ENCODE measurements at places on chromosomes 1 and 21.
A peak's percentile ranks its signal among the peaks of the same experiment; 100 is the strongest.

GRCh38 chr1:107228704-107229371 lies 88.0 kb downstream of the NTNG1 start:
- no peak for DNase-seq

DNA sequence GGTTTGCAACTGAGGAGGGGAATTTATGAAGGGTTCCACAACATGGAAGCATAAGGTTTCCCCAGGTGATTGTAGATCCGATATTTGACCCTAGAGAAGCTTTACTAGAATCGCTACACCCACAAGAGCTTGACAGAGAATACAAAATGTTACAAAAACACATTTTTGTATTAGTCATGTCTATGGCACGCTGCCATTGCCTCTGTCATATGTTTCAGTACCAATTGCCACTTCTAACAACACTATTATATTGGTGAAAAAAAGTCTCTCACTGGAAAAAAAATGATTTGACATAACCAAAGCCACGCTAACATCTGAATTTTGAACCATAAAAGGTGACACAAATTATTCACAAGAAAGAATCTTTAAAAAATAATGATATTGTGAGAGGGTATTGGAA lies 214.5 kb downstream of the KCNT2 start:
- no peak for DNase-seq

GRCh38 chr1:9048551-9048950 lies 20.9 kb downstream of the SLC2A5 start:
- DNase-seq, result no peak

DNA sequence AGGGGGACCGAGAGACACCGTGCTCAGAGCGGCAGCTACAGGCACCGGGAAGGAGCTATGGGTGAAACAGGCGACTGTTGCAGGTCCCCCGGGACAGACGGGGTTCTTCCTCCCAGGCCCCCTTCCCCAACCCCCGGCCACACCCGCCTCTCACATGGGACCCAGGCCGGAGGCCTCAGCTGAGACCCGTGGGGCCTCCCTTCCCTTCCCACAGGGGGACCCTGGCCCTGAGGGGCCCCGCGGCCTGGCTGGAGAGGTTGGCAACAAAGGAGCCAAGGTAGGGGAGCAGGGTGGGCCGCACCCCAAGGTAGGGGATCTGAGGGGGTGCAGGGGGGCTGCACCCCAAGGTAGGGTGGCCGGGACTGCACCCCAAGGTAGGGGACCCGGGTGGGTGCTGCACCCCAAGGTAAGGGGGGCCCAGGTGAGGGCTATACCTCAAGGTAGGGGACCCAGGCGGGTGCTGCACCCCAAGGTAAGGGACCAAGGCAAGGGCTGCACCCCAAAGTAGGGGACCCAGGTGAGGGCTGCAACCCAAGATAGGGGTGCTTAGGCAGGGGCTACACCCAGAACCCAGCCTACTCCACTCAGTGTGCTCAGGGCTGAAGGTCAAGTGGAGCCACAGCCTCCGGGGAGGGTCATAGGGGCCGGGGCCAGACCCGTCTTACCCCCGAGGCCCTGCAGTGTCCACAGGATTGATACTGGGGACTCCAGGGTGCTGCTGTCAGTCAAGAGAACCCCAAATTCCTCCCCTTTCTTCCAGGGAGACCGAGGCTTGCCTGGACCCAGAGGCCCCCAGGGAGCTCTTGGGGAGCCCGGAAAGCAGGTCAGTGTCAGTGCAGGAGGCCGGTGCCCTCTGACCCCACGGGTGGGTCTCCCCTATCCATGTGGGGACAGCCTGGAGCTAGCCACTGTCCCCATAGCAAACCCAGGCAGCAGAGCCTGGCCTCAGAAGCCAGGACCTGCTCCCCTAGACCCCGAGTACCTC lies 22.7 kb downstream of the COL6A2 start:
- DNase-seq, result no peak

GRCh38 chr1:53561503-53562105 lies 102.4 kb downstream of the DMRTB1 start:
- DNase-seq, result no peak

DNA sequence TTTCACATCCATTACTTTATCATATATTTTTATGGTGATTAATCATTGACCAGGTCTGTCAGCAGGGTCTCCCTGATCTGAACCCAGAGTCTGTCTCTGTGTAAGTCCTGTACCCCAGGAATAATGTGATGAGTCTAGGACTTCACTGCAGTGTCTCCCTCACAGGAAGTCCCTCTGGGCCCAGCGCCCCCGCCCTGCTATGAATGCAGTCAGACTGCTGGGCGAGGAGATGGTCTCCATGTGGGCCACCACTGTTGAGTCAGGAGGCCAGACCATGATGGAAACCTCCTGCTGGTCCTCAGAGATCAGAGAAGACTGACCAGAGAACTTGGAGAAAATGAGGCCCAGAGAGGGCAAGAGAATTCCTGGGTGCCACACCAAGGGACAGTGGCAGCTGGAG lies 9.5 kb downstream of the TMEM222 start:
- DNase-seq, result no peak

GRCh38 chr1:145995148-145995881 lies 1.1 kb downstream of the TXNIP start:
- no peak for DNase-seq

GRCh38 chr1:101409102-101409501 lies 172.3 kb downstream of the S1PR1 start:
- DNase-seq, result no peak

DNA sequence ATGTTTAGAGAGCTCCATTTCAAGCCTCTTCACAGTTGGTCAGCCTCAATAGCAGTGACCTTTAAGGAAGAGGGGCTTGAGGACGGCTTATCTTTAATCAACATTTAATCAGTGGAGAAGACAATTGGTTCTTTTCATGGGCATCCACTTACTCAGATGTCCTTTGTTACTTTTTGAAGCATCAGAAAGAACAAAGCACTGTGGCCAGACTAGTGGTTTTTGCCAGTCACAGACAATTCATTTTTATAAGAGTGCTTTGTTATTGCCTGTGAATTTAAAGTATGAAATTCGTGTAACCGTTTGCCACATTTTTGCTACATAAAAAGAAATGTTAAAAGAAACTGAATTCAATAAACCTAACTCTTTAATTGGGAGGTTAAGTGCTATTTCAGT lies 222.8 kb downstream of the TPR start:
- no peak for DNase-seq

DNA sequence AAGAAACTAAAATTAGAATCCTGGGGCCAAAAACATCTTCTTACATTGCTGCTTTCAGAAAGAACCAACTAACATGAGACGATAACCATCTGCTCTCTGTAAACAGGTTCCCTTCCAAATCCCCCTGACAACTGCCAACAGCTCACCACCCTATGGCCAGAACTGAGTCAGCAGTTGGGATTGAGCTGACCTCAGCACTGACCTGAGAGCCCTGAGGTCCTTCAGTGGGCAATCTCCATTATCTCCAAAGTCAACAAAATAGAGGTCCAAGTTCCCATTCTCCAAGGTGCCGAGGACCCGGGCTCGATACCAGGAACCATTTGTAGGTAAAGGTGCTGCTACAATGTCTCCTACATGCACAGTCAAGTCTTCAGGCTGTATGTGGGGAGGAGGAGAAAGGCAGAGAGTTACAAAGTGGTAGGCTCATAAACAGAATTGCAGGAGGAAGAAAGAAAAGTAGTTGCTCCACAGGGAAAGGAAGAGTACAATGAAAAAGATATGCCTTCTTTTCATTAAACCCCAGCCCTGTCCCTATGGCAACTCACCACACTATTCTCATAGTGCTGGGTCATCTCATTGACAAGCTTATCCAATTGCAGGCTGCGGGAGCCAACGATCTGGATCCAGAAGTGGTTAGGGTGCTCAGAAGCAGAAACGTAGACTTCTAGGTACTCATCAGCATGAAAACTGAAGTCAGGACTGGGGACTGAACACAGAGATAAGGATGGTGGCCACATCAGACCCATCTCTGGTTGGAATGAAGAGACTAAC lies 12.8 kb upstream of the MRPL9 start:
- DNase-seq, result no peak

GRCh38 chr1:8354038-8354437 lies 36.1 kb downstream of the SLC45A1 start:
- no peak for DNase-seq

DNA sequence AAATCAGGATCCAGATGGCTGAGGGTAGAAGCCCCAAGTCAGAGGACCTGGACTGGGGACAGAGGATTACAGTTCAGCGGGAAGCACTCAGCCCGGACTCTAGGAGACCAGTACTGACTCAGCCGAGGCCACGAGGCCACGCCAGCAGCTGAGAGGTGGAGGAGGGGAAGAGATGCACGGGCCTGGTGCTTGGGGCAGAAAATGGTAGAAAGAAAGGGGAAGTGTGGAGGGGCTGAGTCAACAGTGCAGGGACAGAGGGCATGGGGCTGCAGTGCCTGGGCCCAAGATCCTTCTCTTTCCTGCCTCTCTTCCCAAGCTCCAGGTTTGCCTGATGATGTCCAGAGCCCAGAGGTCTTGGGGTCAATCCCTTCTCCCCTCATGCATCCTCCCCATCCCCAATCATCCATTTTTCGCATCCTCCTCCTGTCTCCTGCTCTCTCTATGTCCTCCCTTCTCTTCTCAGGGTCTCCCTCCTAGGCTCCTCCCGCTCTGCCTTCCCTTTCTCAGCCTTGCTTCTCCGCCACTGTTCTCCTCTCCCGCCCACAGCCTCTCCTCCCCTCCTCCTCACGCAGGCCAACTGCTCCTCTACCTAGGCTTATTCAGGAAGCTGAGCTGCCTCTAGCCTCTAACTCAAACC lies 7.7 kb downstream of the ARHGEF2 start:
- DNase-seq, result no peak

DNA sequence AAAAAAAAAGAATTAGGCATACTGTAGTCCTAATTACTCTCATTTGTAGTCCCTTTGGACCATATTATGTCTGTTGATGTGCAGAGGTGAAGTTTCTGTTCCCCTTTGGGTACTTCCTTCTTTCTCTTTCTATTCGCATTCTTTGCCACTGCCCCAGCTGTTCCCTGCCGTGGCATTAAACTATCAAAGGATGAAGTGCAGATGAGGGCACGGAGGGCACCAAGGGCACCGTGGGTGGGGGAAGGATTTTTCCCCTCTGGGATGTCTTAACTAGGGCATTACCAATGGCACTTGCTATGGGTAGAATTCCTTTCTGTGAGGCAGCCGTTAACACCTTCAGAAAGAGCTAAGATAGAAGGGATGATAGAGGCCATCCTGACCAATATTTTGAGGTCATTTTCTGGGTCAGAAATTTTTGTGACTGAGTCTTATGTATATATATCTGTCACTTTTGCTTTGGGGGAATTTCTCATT lies 4.9 kb upstream of the MAPKAPK2 start:
- peak; percentile 86 for DNase-seq

GRCh38 chr1:195965036-195965435 lies 643.2 kb downstream of the KCNT2 start:
- no peak for DNase-seq

- no peak for DNase-seq
These were observed 48.8 kb downstream of the ZC3H11B start for GRCh38 chr1:219564109-219564508.

DNA sequence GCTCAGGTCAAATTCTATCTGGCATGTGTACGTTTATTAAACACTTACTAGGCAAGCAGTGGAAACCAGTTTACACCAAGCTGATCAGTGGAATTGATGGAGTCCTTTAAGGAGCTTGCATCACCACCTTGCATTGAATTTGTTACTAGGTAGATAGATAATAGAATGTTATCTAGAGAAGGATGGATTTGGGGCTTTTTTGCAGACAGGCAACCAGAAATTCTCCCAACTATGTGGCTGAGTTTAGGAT lies 44.9 kb downstream of the HHAT start:
- DNase-seq, result no peak

GRCh38 chr21:32413015-32413504 lies 554 bp downstream of the EVA1C start:
- DNase-seq, result no peak

GRCh38 chr1:23916209-23917131 lies 3.3 kb upstream of the CNR2 start:
- peak; percentile 53 for DNase-seq

DNA sequence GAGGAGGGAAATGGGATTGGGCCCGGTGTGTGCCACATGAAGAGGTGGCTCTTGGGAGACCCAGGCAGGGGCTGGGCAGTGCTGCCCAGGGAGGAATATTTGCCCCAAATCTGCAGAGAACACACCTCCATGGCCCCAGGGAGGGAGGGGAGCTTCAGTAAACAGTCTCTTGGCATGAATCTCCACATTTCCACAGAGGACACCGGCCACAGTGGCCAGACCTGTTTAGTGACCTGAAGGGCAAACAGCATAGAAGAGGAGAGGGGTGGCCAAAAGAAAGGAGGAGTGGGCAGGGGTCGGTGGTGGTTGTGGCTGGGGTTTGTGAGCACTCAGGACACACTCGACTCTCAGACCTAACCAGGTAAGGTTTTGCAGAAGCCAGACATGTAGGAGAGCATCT lies 54.0 kb upstream of the IFFO2 start:
- DNase-seq, result no peak

DNA sequence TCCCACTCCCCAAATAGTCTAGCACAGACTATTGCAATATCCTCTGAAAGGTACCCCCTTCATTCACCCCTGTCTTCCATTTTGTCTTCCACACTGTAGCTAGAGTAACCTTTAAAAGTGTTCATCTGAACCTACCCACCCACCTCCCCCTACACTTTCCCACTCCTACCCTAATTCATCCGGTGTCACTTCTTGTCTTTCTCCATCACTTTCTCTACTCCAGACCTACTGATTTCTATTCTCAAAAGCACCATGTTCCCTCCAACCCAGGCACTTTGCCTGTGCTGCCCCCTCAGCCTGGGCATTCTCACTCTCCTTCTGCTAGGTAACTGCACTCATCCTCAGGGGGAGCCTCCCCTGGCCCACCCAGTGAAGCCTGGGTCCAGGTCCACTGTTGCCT lies 4.7 kb upstream of the MAN1C1 start:
- DNase-seq, result no peak

GRCh38 chr1:200364091-200364759 lies 45.6 kb downstream of the ZNF281 start:
- no peak for DNase-seq

DNA sequence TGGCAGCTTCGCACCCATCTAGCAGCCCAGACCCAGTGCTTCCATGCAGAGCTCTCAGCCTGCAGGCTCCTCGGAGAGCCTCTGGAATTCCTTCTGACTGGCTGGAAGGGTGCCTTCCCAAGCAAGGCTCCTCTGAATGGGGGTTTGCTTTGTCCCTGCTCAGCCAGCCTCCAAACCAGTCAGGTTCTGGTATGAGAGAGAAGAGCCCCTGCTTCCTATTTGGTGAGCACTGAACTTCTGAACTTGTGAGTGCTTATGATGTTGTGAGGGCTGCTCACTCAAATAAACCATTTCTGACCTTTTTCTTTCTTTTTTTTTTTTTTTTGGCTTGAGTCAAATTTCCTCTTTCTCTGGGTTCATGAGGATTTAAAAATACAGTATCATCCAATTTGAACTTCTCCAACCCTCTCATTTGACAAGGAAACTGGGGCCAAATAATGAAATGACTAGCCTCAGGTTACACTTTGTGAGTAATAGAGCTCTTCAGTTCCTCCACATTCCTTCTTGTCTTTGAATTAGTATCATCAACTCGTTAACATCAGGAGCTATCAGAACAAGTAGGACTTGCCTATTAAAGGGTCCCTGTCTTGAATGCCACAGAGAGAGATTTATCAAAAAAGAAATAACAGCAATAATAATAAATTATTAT lies 39.6 kb downstream of the GFI1 start:
- DNase-seq, result no peak

GRCh38 chr1:163068716-163069115 lies 445 bp upstream of the RGS4 start:
- DNase-seq, result no peak

GRCh38 chr1:41475859-41476567 lies 8.5 kb downstream of the EDN2 start:
- DNase-seq, result no peak

GRCh38 chr1:99315305-99315704 lies 51.0 kb downstream of the PLPPR4 start:
- no peak for DNase-seq

GRCh38 chr1:183199304-183199703 lies 13.2 kb downstream of the LAMC2 start:
- no peak for DNase-seq

Measured in GM12878 (cell line).